AG04450 (cell line): ENCODE measurements at places on chromosomes 6 and 20.
A peak's percentile ranks its signal among the peaks of the same experiment; 100 is the strongest.

DNA sequence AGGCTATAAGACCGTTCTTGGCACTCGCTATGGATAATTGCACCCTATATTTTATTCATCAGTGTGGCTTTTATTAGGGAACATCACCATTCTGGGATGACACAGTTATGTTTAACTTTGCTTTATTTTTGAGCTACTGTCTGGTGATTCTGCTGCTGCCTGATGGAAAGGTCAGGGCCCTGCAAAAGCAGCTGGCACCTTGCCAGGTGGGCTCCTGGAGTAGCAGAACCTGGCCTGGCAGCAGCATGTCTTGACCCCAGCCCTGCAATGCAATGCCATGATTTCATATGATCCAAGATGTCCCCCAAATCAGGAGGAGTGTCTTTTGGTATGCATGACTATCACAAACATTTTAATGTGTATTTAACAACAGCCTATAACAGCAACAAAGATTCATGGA is 228.4 kb upstream of the RSPO3 start:
- no peak for DNase-seq

DNA sequence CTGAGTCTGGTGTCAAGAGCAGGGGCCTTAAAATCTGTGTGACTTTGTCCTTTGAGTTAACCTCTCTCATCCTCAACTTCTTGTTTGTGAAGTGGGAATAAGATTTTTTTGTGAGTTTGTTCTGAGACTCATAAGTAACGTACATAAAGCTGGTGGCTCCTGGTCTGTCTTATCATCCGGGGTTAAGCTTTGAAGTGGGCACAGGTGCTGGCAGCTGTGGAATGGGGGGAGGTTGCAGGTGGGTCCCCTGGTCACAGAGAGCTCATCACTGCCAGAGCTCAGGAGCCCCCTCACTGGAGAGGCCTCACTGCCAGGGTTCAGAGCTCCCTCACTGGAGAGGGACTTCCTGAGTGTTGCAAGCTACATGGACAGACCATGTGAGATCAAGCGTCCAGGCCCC is 174.1 kb downstream of the NRN1 start:
- DNase-seq, result no peak

DNA sequence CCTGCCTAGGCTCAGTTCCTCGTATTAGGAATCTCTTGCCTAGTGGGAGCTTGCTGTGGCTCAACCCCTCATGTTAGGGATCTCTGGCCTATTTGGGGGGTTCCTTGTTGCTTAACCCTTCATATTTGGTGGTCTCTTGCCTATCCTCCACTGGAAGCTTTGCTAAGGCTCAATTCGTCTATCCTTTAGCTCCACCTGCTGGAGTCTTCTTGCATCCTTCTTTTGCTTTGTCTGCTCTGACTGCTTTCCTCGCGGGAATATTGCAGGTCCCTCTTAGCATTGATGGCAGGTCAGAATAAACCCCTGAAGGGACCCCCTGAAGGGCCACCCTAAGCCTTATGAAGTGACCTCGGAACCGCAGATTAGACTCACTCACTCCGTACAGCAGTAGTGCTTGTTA is 203.0 kb upstream of the TBX18 start:
- DNase-seq, result peak; percentile 3

GRCh38 chr20:2171266-2171790 is 69.7 kb downstream of the STK35 start:
- DNase-seq, result no peak

GRCh38 chr20:35939264-35939663 is 15.0 kb downstream of the SCAND1 start:
- DNase-seq, result no peak

DNA sequence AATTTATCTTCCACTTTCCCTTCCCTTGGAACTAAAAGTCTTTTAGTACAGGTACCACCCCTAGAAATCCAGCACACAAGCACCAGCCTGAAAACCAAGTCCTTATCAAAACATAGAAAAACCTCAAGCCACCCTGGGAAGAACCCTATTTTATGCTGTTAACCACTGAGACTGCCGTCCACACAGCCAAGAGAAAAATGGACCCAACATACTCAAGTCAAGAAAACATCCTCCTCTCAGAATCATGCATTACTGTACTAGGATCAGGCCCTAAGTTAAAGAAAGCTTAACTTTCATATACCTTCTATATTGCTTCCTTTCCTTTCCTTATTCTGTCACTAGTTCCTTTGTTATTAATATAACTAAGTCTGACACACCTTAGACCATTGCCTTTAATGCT is 16.9 kb upstream of the GOPC start:
- no peak for DNase-seq

DNA sequence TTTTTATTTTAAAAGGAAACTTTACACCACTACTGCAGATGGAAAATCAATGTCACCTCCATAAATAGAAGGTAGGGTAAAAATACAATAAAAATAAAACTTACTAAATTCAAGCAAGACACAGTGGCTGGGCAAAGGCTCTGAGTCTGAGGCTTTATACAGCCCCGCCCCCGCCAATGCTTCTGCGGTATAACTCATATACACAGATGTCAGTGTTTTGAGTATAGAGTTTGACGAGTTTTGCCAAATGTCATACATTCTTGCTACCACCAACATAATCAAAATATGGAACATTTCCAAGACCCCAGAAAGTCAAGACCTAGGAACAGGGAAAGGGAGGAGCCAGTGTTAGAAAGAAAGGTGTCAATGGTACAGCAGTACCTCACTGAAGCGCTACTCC is 12.8 kb downstream of the NFATC2 start:
- DNase-seq, result no peak

DNA sequence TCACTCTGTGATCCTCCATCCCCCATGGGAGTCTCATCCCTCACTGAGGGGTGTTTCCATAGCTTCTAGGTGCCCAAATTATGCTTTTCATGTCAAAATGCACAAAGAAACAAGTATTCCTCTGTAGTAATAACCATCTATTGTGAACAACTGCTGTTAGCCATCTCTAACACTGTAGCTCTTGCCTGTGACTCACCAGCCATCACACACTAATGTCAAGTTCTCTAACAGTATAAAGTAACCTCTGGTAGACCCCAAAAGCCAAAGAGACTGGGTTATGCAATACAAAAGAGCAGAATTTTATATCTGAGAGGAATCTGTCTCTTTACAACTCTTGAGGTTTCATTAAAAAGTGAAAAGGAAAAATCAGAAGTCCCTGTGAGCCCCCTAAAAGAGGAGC is 25.4 kb upstream of the IYD start:
- no peak for DNase-seq

DNA sequence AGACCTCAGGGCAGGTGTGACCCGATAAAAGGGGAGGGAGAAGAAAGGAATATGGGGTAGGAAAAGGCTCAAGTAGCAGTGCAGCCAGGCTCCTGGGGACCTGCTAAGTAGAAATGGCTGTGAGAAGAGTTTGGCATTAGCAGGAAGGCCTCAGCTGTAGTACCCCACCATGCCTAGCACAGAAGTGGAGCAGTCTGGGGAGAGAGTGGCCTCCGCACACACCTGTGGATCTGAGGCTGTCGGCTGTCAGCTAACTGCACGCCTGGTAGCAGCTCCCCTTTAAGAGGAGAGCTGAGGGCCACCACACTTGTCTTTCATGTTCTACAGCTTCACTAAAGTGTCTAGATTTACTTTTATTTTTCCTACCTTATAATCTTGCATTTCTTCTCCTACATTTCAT is 24.6 kb downstream of the PDE7B start:
- DNase-seq, result no peak

GRCh38 chr6:68834551-68834950 is 199.5 kb downstream of the ADGRB3 start:
- DNase-seq, result no peak

DNA sequence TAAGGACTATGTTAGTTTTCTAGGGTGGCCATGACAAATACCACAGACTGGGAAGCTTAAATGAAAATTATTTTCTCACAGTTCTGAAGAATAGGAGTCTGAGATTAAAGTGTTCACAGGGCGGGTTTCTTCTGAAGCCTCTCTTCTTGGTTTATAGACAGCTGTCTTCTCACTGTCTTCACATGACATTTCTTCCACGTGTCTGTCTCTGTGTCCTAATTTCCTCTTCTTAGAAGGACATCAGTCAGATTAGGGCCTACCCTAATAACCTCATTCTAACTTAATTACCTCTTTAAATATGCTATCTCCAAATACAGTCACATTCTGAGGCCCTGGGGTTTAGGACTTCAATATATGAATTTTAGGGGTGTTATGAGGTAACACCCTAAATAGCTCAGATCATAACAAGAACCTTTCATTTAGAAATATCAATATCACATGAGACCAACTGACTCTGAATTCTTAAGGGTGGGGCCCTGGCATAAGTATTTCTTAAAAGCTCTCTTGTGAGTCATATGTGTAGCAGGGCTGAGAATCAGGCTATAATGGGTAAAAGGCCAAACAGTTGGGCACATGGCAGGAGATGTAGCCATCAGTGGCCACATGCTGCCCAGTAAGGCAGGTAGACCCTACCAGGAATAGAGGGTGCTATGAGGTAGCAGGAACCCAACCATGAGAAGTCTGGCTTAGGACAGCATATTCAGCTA is 62.0 kb upstream of the TENT5A start:
- no peak for DNase-seq

DNA sequence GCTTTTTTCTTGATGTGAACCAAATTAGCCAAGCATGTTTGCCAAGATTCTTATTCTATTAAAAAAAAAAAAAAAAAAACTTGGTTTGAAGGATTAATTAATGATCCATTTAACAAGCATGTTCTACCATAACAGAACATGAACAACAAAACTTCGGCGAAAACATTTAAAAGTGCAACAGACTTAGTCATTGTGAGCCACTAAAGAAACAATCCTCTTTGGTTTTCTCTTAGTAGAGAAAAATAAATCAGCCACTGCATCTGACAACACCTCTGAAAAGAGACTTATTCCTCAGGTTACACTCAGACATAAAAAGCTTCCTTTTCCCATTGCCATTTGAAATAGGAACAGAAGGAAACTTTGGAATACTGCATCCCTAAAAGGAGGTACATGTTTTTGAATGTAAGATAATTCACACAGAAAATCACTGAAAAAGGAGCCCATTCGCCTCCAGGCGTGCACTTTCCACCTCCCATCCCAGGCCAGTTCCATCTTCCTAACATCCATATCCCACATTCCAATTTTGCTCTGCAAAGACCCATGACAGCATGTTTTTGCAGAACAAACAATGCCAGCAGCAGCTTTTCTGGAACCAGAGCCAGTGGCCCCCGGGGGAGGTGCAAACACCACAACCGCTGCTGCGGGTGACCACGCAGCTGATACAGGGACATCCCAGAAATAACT is 79.5 kb downstream of the ZMYND8 start:
- no peak for DNase-seq

GRCh38 chr6:35181933-35182612 is 31.7 kb upstream of the SCUBE3 start:
- DNase-seq, result no peak

DNA sequence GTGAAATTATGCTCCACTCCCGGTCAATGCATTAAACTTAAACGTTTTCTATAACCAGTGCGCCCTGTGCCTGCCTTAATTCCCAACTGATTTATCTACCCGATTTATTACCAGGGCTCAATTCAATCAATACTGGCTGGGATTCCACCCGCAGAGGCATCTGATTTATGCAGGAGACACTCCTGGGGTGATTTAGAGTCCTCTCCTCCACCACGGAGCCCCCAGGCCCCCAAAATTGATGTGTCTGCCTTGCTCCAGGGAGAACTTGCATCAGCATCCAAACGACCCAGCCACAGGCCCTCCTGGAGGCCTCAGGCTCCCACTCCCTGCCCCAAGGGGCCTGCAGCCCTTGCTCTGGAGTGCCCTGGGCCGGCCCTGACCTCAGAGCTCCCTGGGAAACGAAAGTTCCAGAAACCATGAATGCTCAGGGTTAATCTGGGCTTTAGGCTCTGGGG is 29.5 kb downstream of the ANKRD60 start:
- no peak for DNase-seq

GRCh38 chr6:113597231-113597583 is 259.9 kb upstream of the MARCKS start:
- no peak for DNase-seq

- DNase-seq, result no peak
Observed at GRCh38 chr6:32519118-32519909, 10.8 kb downstream of the HLA-DRB5 start.

DNA sequence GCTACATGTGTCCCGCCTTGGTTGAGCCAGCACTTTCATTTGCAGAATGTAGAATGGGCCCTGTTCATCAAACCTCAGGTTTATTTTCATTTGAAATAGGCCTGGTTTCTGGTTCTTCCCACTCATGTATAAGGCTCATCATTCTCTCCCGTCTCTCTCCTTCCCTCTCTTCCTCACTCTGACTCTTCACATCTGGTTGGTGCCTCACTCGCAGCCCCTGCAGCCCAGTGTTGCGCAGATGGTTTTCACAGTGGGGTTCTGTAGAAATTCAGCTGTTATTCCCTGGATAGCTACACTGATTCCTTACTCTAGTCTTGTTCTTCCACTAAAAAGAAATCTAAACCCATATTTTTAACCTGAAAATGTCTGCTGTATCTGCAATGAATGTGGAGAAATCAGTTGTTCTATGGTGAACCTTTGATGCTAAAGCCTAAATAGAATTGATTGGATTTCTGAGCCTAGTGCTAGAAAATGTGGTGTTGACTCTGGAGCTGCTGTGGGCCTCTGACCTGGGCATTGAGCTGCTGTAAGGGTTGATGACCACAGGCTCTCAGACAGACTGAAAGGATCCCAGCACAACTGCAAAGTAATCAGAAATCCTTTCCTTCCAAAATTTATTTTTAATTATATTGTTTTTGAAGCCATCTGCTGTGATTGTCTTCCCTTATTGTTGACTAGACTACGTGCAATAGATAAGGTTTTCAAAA is 150.3 kb downstream of the TMEM242 start:
- DNase-seq, result no peak

DNA sequence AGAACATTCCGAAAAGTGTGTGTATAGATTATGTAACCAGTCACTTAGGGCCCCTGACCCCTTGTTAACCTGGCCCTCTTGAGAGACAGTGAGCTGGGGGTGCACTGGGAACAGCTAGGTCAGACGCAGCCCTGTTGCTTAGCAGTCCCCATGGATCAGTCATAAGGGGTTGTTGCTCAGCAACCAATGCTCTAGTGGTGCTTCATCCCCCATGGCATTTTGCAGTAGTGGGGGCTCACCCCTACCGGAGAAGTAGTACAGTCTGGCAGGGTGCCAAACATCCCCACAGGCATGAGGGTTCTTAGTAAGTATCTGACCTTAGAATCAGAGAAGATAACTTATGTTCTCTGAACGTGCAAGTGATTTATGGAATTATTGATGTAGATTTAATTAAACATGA is 12.3 kb downstream of the PKIB start:
- DNase-seq, result no peak

DNA sequence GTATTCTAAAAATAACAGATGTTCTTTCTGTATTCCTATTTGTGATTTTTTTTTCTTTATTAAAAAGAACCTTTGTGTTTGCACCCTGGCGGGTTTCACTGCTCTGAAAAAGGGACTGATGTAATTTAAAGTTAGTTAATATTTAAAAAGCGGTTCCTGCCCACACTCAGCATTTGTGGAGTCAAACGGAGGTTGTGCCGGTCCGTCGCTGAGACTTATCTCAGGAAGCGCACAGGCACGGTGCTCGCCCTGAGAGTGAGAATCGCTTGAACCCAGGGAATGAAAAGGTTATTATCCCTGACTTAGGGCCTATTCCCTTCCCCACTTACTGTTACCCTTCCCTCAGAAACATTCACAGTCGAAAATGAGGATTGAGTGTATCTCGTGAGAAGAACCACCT is 366.7 kb downstream of the THBS2 start:
- no peak for DNase-seq

GRCh38 chr6:169967687-169968086 is 216.3 kb downstream of the ERMARD start:
- DNase-seq, result no peak
